ENCODE measurements at places on chromosomes 7 and 10.
A peak's percentile ranks its signal among the peaks of the same experiment; 100 is the strongest.

DNA sequence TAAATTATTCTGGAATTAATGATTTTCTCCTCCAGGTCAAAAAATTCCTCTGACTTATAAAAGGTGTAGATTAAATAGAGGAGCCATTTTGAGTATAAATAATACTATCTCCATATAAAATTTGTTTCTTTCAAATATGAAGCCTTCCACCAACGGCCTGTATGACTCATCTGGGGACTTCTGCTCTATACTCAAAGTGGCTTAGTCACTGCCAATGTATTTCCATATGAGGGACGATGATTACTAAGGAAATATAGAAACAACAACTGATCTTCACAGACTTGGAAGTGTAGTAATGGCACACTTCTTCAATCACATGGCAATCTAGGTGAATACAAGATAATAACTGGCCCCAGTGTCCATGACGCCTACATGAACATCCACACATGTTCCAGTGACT is 335.6 kb upstream of the HGF start:
- no peak for DNase-seq

DNA sequence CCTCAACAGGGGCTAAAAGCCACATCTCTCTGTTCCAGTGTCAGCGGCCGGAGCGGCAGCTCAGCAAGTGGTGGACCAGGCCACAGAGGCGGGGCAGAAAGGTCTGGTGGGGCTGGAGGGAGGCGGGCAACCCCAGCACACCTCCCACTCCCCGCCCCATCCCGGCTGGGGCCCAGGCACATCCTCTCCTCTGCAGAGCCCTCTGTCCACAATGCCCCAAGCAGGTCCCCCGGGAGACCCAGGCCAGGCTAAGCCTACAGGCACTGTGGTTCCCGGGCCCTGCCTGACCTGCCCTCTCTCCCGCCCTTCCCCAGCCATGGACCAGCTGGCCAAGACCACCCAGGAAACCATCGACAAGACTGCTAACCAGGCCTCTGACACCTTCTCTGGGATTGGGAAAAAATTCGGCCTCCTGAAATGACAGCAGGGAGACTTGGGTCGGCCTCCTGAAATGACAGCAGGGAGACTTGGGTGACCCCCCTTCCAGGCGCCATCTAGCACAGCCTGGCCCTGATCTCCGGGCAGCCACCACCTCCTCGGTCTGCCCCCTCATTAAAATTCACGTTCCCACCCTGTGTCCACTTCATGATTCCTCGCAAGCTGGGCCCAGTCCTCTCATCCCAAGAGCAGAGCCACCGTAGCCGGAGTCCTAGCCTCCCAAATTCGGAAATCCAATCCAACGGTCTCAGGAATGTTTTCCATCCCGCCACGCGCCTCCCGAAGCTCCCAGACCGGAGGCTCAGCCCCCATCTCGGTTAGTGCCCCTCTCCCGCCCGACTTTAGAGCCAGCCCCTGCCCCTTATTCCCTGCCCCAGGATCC is 2.1 kb downstream of the ADIRF start:
- DNase-seq, result peak; percentile 65

- DNase-seq, result no peak
These were observed 21.8 kb downstream of the CUL1 start for GRCh38 chr7:148720472-148720871.

- DNase-seq, result no peak
These were observed 1269.8 kb downstream of the XPNPEP1 start for GRCh38 chr10:108653531-108653930.

- DNase-seq, result no peak
These were observed 510.3 kb upstream of the DPP6 start for GRCh38 chr7:153541903-153542302.

DNA sequence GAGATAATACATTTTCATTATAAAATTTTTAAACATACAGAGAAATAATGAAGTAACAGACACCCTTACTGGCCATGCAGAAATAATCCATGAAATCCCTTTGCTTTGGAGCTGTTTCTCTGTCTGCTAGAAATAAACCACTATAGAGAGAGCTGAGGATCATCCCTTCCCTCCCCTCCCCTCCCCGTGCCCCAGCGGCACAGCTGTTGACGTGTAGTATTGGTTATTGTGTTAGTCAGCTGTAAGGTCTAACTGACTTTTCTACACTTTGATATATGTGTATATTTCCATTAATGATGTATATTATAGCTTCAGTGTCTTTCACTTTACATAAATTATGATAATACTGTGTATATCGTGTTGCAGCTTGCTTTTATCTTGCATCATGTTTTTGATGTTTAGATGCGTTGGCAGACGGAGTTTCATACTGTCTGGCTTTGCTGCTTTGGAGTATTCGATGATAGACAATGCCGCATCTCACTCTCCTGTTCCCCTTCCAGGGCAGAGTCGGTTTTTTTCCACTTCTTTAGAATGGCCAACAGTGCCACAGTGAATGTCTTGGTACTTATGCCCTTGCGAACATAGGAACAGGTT is 27.4 kb upstream of the GRID1 start:
- DNase-seq, result no peak

GRCh38 chr7:99768471-99768870 is 15.5 kb downstream of the CYP3A4 start:
- DNase-seq, result no peak

DNA sequence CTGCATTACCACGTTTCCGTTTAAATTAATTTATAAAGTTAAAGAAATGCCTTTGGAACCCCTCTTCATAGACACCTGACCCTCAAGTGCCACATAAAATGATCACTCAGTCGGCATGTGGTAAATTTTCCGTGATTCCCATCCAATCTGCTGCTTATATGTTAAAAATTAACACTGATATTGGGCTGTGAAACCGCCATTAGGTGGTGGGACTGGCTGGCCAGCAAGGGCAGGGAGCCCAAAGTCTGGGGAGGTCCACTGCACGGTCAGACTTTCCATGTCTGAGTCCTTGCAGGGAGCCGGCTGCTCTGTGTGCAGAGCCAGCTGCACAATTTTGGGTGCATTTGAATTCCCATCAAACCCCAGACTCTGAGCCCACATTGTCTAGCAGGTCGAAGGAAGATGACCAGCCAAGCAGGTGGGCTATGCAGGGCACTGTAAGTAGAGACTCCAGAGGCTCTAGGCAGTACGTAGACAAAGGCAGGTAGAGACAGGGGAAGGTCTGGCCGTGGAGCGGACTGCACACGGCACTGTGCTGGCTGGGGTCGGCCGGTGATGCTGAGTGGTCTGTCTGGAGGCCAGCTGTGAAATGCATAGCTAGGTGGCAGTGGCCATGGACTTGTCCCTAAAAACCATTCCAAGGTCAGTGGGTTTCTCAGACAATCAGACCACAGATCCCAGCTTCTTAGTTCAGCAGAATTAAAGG is 122.9 kb downstream of the SH3PXD2A start:
- DNase-seq, result peak; percentile 64

DNA sequence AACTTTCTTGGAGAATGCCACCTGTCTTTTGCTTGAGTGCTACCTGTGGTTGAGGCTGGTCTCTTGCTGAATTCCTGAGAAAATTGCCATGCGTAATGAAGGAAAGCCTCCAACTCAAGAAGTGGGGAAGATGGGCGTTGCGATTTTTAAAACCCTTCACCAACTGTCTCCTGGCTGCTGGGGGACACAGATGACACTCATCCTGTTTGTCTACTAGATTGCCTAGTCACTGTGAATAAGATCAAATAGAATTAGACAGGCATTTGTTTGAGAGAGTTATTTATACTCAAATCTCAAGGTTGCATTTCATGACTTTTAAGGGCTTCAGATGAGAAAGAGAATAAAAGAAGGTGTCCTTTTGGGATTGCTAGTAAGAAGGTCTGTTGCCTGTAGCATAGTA is 84.3 kb upstream of the MTPN start:
- DNase-seq, result no peak

DNA sequence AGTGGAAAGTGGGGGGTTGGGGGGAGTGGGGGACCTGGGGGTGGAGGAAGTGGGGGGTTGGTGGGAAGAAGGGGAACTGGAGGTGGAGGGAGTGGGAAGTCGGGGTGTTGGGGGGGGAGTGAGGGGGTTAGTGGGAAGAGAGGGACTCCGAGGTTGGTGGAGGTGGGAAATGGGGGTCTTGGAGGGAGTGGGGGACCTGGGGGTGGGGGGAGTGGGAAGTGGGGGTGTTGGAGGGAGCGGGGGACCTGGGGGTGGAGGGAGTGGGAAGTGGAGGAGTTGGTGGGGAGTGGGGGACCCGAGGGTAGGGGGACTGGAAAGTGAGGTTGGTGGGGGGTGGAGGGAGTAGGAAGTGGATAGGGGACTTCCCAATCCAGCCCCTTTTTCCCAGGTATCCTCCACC is 906 bp upstream of the MMD2 start:
- DNase-seq, result no peak

GRCh38 chr10:3166496-3167290 is 5.9 kb downstream of the PITRM1 start:
- no peak for DNase-seq

- DNase-seq, result no peak
These were observed 219.3 kb upstream of the GLI3 start for GRCh38 chr7:42456267-42456666.

DNA sequence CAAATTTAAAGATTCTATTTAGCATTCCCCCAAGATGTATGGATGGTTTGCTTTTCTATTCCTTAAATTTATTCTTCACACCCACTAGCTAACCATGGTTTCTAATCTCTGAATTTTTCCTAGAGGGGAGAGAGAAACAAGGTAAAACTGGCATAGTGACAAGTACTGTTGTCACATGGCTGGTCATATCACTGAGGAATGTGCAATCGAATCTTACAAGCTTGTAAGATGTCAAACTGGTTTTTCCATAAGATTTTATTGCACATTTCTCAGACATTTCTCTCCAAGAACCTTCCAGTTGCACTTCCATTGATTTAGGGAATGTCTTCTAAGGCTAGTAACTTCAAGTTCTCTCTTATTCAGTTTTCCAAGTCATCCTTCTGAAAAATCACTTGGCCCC is 89.8 kb downstream of the MBL2 start:
- DNase-seq, result no peak

GRCh38 chr7:43735403-43735801 is 6.1 kb upstream of the COA1 start:
- no peak for DNase-seq

GRCh38 chr7:44291066-44291732 is 34.2 kb downstream of the CAMK2B start:
- DNase-seq, result peak; percentile 62

- peak; percentile 24 for DNase-seq
These were observed 128.4 kb downstream of the ABCA13 start for GRCh38 chr7:48299580-48300169.

GRCh38 chr7:117664047-117664446 is 184.2 kb downstream of the CFTR start:
- no peak for DNase-seq

DNA sequence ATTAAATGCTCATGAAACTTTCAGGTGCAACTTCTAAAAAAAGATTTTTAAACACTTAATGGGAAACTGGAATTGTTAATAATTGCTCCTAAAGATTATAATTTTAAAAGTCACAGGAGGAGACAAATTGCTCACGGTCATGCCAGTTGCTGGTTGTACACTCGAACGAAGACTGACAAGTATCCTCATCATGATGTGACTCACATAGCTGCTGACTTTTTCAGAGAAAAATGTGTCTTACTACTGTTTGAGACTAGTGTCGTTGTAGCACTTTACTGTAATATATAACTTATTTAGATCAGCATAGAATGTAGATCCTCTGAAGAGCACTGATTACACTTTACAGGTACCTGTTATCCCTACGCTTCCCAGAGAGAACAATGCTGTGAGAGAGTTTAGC is 79.3 kb downstream of the ITGB8 start:
- no peak for DNase-seq

- DNase-seq, result no peak
These were observed 165.3 kb downstream of the PLXNA4 start for GRCh38 chr7:132410861-132411541.

DNA sequence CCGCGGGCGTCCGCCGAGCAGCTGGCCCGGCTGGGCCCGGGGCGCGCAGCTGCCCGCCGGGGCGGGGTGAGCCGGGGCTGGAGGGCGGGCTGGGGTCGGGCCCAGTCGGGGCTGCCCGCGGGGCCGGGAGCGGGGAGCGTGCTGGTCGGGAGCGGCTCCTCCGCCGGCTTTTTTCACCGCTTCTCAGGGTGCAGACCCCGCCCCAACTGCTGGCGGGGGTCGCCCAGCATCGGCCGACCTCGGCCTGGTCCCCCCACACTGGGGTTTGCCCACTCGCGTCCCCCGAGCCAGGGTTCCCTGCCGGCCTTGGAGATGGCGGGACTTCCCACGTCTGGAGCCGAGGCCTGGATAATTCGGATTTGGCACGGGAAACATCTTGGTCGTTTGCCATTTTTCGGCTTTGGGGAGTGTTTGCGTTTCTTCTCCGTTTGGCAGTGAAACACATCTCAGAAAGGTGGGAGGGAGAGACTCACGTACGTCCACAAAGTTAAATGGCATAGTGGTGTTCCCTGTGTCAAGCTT is 432 bp downstream of the TMEM248 start:
- peak; percentile 69 for DNase-seq

- DNase-seq, result no peak
These were observed 102.0 kb downstream of the SFMBT2 start for GRCh38 chr10:7308826-7309225.

DNA sequence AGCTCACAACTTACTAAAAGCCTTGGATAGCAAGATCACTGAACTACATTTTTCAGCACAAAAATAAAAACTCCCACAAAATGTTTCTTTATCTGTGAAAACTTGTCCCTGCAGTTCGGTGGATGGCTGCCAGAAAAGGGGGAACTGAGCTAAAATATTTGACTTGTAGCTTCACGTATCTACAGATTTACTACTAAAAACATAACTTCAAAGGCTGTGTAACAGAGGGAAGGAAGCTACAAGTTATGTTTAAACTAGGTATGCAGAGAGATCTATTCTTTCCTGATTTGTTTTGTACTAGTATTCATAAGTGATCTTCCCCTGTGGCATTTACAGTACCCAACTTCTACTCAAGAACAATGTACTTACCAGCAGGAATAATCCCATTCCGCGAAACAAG is 25.1 kb downstream of the SGCE start:
- DNase-seq, result no peak

DNA sequence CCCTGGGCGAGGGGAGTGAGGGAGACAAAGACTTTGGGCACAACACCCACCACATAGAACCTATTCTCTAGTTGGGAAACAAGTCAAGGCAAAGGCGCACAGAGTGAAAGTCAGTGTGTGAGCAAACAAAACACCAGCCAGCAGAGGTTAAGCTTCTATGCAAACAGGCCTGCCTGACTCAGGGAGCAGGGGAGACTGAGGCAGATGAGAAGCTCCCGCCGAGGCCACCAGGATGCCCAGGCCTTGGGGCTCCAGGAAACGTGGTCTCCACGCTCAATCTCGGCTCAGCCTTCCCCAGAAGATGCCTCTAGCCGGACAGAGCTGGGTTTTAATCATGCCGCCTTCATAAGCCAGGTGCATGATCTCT is 74.1 kb upstream of the KCNMA1 start:
- DNase-seq, result no peak

Data from body of pancreas (tissue), 4 donors.